ENCODE measurements at places on chromosomes 4 and X.

GRCh38 chr4:81845273-81845672, 373.6 kb upstream of the RASGEF1B start:
- DNase-seq, result no peak

DNA sequence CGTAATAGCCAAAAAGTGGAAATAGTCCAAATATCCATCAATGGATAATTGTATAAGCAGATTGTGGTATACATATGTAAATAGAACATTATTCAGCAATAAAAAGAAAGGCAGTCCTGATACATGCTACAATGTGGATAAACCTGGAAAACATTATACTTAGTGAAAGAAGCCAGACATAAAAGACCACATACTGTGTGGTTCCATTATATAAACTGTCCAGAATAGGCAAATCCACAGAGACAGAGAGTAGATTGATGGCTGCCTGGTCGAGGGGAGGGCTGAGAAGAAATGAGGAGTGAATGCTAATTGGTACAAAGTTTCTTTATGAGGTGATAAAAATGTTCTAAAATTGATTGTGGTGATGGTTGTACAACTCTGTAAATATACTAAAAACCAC, 397.4 kb upstream of the RPS6KA3 start:
- DNase-seq, result no peak

- no peak for DNase-seq
Observed at GRCh38 chr4:102824398-102824797, 3.0 kb downstream of the UBE2D3 start.

- no peak for DNase-seq
Observed at GRCh38 chr4:71333368-71333767, 5.5 kb upstream of the SLC4A4 start.
